ENCODE measurements at places on chromosomes 1 and 21. TPM values are rescaled to one million over a fixed set of nuclear protein-coding genes. Genes with fewer than 3 reads are reported as not detected.

DNA sequence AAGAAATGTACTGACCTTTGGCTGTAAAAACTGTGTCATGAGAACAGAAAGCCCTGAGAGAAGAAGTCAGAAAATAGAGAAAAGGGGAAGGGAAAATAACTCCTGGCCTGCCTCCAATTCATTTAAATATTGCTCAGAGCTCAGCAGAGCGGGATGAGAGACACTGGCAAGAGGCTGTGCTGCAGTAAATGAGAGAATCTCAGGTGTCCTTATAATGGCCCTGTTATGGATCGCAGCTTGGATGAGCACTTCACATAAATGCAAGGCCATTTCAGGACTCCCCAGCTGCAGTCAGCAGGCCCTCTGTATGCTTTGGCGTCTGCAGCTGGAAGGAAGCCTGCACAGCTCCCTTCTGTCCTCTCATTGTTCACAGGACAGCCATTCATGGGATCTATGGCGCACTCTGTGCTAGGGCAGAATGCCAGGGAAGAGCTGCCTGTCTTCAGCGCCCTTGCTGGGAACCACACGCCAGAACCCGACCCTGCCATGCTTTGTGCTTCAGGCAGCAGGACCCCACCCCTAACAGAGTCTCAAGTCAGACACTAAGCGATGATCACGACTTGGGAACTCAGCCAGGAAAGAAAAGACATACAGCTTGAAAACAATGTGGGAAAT lies 20.7 kb upstream of the ABCB10 start:
- DNase-seq = no peak
- H3K27ac ChIP-seq = peak overlapping the region; percentile 62
- no peaks in the 10 kb centered on the region for H3K36me3 ChIP-seq
- H3K4me1 ChIP-seq = peaks cover 25% of the 10 kb centered on the region

DNA sequence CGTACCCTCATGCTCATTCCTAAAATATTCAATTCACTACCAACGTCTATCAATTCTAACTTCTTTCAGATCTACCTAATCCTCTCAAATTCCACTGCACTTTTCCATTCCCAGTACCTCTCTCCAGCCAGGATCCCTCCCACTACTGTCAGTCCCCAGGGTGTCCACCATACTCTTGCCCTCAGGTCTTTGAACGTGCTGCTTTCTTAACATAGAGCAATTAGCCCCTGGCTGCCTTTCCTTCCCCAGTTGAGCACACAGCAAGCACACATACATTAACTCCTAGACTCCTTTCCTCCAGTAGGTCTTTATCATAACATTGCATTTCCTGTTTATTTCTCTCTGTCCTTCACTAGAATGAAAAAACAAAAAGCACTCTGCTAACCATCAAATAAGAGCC lies 126.7 kb downstream of the NTNG1 start:
- DNase-seq = no peak
- H3K4me3 ChIP-seq = no peak overlapping the region
- H3K36me3 ChIP-seq = no peaks in the 10 kb centered on the region
- no peaks in the 10 kb centered on the region for H3K27me3 ChIP-seq
- H3K4me1 ChIP-seq = no peaks in the 10 kb centered on the region

DNA sequence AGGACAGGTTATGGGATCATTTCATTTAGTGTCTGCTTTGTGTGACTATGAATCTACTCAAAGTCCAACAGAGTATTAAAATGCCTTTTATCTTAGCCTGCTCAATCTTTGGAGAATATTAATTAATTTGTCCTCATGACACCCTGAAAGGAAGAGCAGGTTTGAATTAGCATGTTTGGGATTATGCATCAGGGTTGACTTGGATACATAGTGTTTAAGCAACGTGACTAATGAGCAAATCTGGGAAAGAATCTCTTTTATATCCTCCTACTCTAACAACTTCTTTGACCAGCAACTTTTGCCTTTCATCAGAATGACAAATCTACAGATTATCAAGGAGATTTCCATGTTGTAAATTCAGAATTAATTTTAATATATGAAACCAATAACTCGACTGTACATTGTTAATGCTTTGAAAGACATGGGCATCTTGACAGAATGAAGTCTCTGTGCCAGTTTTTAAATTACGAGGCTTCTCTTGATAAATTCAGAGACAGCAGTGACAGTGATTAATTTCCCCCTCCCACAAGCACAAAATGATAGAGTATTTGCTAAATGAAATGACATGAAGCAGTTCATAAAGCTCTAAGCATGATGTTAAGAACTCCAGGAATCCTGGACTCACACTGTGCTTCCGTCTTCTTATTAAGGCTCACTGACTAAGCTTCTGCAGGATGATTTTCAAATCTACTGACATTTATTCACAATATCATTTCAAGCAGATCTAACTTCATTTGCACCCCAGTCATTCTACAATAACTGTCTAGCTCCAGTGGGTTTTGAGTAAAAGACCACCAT lies 156.5 kb downstream of the PCNX2 start:
- H3K27ac ChIP-seq = no peak overlapping the region
- no peaks in the 10 kb centered on the region for H3K27me3 ChIP-seq
- no peak for DNase-seq
- H3K4me1 ChIP-seq = no peaks in the 10 kb centered on the region

DNA sequence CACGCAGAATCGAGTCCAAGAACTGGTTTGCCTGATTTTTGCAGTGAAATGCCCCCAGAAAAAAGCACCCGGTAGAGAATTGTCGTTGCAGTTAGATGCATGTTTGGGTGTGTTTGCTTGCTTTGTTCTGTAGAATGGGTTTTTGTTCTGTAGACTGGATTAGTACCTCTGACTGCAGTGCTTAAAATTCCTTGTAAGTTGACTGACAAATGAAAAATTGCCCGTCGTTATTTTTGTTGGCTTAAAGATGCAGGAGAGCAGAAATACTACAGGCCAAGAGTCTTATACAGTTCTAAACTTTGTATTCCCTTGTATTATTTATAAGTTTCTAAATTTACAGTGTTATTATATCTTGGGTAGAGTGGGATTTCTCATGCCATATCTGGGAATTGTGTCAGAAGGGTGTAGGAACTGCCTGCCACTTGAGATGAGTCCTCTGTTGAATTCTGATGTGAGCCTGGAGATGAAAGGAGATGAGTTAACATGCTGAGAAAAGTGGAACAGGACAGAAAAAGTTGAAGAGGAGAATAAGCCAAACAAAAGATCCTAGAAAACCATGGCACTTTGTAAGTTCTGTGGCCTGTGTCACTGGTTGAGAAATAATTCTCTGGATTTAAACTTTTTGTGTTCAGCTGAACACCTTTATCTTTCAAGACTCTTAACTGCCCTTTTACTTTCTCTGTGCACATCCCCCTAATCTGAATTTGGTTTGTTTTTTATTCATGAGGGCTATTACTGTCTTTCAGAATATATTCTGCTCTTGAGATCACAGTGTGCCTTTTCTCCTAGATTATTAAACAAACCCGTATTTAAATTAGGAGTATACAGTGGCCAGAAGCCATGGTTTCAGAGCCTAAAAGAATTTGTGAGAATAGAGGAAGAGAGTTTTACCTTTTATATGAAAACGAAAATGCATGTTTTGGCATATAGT lies 1.4 kb downstream of the DESI2 start:
- peak overlapping the region; percentile 94 for H3K27ac ChIP-seq
- no peaks in the 10 kb centered on the region for H3K36me3 ChIP-seq
- H3K4me1 ChIP-seq = peaks cover 46% of the 10 kb centered on the region
- no peaks in the 10 kb centered on the region for H3K27me3 ChIP-seq
- peak overlapping the region; percentile 13 for H3K4me3 ChIP-seq
- no peak for DNase-seq

- no peaks in the 10 kb centered on the region for H3K36me3 ChIP-seq
- no peaks in the 10 kb centered on the region for H3K27me3 ChIP-seq
- H3K4me3 ChIP-seq = no peak overlapping the region
- no peaks in the 10 kb centered on the region for H3K4me1 ChIP-seq
Measured at GRCh38 chr21:38780879-38781278, 24.9 kb upstream of the ETS2 start.

- no peaks in the 10 kb centered on the region for H3K4me1 ChIP-seq
- no peak overlapping the region for H3K4me3 ChIP-seq
- H3K36me3 ChIP-seq = no peaks in the 10 kb centered on the region
- no peaks in the 10 kb centered on the region for H3K27me3 ChIP-seq
- H3K27ac ChIP-seq = no peak overlapping the region
- DNase-seq = no peak
Measured at GRCh38 chr1:174232761-174233160, 73.4 kb downstream of the RABGAP1L start.

- H3K27me3 ChIP-seq = no peaks in the 10 kb centered on the region
- H3K36me3 ChIP-seq = no peaks in the 10 kb centered on the region
- no peaks in the 10 kb centered on the region for H3K4me1 ChIP-seq
- no peak overlapping the region for H3K27ac ChIP-seq
- no peak for DNase-seq
Measured at GRCh38 chr1:78682496-78682895, 32.9 kb downstream of the IFI44 start.

CDKN2C gene
- total RNA-seq = 9.2 TPM

KLF17 gene
- 0.11 TPM for total RNA-seq

DIO1 gene
- total RNA-seq = not detected

FCER1A gene
- not detected for total RNA-seq

KCNN3 gene
- 5.2 TPM for total RNA-seq

LRRC38 gene
- not detected for total RNA-seq

LGALS8 gene
- total RNA-seq = 225 TPM

CSTB gene
- 114 TPM for total RNA-seq

Measured in upper lobe of left lung (tissue), 6 donors.